ENCODE measurements at places on chromosomes 16 and 17.

GRCh38 chr16:47732122-47732521, 271.0 kb downstream of the PHKB start:
- no peak for DNase-seq

DNA sequence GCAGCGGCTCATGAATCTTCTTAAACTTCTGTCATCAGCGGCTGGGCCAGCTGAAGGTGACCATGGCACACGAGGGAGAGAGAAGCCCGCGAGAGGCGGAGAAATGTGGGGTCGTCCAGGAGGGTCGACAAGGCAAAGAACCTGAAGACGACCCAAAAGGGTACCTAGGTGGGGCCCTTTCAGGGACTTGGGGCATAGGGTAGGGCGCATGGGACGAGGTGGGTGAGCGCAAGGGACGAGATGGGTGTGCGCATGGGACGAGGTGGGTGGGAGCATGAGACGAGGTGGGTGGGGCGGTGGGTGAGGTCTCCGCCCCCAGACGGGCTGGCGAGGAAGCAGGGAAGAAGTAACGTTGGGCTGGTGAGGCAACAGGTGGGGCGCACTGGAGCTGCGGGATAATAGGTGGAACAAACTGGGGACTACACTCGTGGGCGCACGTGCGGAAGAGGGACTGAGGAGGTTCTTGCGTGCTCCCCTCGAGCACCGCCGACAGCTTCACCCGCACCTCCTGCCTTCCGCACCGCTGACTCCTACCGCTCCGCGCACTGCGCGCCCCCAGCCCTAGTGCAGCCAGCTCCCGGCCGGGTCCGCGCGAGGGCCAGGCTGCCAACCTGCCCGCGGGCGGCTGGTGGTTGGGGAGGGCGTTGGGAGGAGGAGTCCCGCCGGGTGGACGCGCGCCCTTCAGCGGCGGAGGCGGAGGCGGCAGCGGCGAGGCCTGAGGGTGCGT, 23.2 kb upstream of the CRYM start:
- peak; percentile 94 for DNase-seq

GRCh38 chr17:37672548-37673078, 29.4 kb upstream of the DDX52 start:
- peak; percentile 28 for DNase-seq

GRCh38 chr16:3001316-3001715, 11.4 kb upstream of the CLDN9 start:
- no peak for DNase-seq

DNA sequence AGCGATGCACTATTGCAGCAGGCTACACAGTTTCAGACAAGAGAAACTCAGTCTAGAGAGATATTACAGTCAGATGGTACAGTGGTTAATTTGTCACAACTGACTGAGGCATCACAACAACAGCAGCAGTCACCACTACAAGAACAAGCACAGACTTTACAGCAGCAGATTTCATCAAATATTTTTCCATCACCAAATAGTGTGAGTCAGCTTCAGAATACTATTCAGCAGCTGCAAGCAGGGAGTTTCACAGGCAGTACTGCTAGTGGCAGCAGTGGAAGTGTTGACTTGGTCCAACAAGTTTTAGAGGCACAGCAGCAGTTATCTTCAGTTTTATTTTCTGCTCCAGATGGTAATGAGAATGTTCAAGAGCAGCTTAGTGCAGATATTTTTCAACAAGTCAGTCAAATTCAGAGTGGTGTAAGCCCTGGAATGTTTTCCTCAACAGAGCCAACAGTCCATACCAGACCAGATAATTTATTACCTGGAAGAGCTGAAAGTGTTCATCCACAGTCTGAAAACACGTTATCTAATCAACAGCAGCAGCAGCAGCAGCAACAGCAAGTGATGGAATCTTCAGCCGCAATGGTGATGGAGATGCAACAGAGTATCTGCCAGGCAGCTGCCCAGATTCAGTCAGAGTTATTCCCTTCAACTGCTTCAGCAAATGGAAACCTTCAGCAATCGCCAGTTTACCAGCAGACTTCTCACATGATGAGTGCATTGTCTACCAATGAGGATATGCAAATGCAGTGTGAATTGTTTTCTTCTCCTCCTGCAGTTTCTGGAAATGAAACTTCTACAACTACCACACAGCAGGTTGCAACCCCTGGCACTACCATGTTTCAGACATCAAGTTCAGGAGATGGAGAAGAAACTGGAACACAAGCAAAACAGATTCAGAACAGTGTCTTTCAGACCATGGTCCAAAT, 34.1 kb downstream of the NQO1 start:
- DNase-seq = no peak

DNA sequence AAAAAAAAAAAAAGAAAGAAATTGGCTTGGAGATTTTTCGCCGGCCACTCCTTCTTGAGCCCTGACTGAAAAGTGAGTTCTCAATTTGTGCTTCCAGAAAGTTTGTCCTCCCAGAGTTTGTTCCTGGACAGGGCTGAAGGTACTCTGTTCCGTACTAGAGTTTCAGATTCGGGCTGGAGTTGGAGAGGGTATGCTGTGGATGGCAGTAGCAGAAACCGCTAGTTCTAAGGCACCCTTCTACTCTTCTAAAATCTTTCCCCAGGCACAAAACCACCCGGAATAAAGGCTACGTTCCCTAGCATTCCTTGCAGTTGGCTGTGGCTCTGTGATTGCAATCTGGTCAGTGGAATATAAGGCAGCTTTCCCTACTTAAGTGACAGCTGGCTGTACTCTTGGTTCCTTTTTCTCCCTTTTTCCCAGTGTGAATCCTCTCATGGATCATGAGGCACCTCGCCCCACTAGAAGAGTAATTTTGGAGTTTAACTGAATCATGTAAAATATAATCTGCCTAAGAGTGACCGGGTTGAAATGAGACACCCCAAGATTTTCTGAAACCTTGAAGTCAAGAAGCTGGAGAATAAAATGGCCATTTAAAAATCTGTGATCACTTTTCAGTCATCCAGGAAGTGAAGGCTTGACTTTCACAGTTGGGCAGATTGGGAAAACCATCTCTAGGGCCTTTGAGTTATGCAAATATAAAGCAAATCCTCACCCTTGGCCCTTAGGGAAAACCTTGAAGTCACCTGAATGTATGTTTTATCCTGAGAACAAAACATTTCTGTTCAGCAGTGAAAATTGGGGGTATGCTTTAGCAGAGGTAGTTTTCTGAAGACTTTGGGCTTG, 901 bp upstream of the HEATR6 start:
- DNase-seq = no peak

DNA sequence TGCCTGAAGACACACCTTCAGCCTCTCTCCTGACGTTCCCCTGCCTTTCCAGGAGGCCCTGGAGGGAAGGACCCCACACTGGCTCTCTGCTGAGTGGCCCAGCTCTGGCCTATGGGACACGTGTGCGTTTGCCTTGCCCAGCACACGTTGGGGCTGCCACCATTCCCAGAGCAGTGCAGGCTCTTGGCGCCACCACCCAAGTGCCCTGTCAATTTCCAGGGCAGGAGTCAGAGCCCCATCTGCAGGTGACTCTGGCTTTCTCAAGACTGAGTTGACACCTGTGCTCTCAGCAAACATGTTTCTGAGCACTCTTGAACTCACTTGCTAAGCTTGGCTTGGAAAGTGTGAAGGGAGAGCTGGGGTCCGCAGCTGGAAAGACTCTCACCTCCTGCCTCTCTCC, 4.7 kb upstream of the IRF8 start:
- DNase-seq = no peak

GRCh38 chr17:73765824-73766563, 121.7 kb upstream of the SDK2 start:
- DNase-seq = no peak

DNA sequence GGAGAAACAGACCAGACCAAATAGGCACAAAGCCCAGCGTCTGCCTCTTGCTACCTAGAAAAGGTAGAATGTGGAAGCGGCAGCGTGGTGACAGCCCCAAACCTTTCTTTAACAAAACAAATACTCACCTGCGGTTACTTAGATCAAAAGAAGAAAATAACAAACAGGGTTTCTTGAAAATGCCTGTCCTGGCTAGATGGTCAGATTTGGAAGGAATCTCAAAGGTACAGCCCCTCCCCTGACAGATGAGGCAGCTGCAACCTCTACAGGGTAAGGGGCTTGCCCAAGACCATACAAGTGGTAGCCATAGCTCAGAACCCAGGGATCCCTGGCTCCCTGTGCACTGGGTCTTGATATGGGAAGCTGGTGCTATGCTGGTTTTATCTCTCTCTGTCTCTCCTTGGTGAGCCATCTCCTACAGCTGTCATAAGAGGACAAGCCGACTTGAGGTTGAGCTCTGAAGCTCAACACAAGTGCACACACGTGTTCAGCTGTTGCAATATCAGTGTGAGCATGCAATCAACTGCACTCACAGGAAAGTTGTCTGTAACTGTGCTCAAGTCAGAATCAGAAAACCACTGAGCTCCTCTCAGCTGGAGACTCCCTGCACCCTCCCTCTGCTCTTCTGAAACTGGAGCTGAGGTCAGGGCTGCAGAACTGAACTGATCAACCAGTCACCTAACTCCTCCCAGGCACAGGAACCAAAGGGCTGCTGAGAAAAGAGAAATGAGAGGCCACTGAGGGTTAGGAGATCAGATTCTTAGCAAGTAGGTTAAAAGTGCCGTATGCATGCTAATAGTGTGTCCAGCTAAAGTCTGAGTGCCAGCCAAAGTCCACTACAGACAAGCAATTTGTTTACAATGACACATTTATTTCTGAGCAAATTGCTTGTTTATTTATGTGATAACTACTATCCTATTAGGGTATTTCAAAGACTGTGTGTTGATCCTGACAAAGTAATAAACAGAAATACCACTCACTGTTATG, 6.1 kb upstream of the RNF157 start:
- DNase-seq = no peak

GRCh38 chr16:55283812-55284717, 39.9 kb upstream of the IRX6 start:
- no peak for DNase-seq

- peak; percentile 81 for DNase-seq
Observed at GRCh38 chr16:9128346-9129342, 37.2 kb downstream of the HAPSTR1 start.

GRCh38 chr16:59355704-59356103, 621.6 kb upstream of the GOT2 start:
- DNase-seq = no peak

DNA sequence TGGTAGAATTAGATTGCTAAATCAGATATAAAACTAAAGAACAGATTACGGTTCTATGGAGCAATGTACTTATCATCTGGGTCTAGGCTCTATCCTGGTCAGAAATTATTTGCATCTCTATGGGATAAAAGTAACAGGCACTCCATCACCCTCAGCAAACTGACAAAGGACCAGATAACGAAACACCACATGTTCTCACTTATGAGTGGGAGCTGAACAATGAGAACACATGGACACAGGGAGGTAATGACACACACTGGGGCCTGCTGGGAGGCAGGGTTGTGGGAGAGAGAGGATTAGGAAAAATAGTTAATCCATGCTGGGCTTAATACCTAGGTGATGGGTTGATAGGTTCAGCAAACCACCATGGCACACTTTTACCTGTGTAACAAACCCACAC, 61.9 kb downstream of the MPHOSPH6 start:
- DNase-seq = no peak

DNA sequence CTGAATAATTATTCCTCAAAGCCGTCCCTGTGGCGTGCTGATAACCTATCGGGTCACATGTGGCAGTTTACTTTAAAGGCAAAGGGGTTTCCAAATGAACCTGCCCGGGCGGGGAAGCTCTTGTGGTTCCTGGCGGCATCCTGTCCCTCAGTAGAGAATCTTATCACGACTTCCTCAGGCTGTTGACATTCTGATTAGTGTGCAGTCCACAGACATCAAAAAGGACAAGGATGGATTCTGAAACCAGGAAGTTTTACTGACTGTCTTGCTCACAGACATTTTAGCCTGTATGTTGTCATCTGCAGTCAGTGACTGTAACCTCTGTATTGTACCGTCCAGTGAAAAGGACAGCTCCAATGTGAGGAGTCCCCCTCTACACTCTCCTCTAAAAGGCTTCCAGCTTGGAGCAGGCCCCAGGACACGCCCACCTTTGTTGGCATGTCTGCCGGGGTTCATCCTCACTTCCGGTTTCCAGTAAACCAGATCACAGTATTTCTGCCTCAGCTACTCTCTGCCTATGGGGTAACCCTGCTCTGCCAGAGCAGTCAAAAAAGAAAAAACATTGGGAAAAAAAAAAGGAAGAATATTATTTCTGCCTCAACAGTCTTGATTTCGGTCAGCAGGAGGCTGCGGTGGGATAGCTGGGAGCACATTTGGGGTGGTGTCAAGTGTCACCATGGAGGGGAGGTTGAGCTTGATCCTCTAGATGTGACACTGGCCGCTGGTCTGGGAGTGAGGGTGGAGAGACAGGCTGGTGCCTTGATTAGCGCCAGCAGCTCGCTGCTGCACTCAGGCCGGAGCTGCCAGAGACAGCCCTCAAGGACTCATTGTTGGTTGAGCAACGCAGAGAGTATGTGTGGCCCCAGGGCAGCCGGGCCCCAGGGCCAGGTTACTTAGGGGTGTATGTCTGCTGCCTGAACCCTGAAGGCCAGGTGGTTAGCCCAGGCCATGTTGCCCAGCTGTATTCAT, 89.0 kb upstream of the DNAH17 start:
- no peak for DNase-seq

DNA sequence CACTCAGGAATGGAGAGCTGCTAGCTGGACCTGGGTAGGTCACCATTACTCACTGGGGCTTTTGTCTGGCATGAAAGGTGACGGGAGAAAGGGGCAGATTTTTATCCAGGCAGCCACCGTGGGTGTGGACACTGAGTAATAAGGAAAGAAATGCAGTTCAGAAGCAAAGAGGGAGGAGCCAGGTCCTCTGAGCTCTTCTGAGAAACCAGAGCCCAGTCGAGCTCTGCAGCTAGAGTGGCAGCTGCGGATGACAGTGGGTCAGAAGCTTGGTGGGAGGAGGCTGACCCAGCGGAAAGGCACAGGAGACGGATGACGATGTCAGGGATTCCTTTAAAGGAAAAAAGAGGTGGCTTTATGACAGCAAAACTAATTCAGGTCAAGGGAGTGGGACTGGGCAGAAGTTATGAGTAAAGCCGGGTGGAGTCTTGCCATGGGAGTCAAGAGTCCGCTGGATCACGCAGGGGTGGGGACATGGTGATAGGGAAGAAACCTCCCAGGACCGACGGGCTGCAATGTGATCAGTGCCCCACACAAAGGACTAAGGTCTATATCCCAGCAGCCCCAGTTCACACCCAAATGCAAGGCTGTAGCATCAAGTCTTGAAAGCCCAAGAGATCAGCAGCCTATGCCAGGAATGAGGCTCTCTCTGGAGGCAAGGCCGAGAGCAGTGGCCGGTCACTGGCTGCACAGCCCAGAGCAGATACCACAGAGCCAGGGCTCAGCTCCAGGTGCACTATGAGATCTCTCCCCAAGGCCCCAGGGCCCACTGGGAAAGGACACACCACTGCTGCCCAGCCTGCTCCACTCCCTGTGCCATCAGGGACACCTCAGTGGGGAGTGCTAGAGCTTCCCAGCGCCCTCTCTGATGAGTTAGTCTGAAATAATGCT, 6.3 kb upstream of the MNT start:
- peak; percentile 94 for DNase-seq

- no peak for DNase-seq
Observed at GRCh38 chr17:75241996-75242460, 19.4 kb downstream of the GGA3 start.

GRCh38 chr17:4566785-4567184, 6.4 kb upstream of the GGT6 start:
- DNase-seq = no peak

Data from vagina (tissue), 2 donors.